ENCODE measurements at places on chromosomes 5 and 9.

- DNase-seq = peak; percentile 77
Measured at GRCh38 chr5:67095346-67096171, 101.0 kb downstream of the CD180 start.

- no peak for DNase-seq
Measured at GRCh38 chr5:73022471-73023169, 66.8 kb downstream of the FCHO2 start.

DNA sequence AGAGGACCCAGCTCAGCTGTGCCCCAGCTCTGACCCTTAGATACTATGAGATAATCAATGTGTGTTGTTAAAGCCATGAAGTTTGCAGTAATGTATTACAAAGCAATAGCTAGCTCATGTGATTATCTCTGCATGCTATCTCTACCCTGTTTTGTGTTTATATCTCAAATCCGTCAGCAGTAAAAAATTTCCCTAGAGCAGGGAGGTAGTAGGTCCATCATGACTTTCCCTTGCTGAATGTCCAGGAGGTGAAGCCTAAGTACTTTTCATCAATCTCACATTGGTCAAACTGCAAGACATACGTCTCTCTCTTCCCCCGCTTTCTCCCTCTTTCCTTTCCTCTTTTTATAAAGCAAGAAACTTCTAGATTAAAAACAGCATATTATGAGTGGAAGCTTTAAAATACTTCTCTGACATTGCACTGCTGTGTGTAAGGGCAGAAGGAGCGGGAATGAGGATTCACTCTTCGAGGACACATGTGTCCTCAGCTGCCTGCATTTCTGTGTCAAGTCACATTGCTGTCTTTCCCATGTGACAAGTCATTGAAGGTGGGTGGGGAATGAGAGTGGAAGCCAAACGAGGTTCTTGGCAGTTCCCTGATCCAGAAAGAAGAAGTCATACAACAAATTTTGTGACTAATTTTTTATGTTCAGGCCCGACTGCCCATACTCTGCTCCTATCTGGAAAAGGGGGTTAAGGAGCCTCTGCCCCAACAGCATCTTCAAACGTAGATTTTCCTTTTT, 93.1 kb upstream of the RETREG1 start:
- DNase-seq = no peak

DNA sequence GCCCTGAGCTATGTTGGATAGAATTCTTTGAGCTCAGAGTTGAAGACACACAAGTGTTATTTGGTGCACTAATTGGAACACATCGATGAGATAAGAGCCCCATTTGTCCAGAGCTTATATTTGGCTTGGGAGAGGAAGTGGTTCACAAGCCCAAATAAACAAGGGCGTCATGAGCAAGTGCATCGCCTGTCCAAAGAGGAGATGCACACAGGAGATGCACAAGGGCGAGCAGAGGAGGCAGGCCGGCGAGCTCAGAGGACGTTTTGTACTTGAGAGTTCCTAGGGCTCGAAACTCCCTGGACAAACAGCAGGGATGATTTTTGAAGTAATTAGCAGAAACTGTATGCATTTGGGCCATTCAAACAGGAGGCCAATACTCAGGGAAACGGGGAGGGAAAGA, 212.8 kb upstream of the IRX1 start:
- DNase-seq = no peak

DNA sequence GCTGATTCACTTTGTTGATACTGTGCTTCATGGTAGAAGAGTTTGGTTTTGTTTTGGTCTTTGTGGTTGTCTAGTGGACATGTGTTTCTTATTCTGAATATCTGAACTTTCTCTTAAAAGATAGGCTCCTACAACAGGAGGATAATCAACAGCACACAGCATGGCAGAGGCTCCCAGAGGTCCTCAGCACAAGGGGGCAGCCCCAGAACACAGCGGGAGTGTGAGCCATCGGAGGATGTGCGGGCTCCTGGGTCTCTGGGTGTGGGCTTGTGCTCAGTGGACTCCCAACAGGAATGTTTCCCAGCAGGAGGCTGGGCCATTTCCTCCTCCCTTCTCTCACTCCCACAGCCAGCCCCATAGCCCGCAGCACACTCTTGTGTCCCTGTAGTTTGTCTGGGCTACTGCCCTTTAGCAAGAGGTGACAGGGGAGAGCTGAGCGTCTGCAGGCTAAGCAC, 164.3 kb upstream of the OTULINL start:
- DNase-seq = peak; percentile 66

DNA sequence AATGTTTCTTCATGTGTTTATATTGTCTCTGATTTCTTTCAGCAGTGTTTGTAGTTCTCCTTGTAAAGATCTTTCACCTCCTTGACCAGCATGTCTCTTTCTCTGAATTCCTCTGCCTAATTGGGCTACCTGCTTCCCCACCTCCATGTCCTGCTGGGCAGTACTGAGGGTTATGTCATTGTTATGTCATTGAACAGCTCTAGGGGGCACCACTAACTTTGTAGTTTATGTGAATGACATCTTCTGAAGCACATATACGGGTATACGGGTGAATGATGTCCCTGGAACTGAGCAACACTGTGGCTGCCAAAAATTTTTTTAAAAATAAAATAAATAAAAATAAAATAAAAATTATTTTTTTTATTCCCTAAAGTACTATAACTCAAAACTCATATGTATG, 16.9 kb upstream of the SNCAIP start:
- DNase-seq = no peak

GRCh38 chr9:90447773-90448172, 194.9 kb downstream of the DIRAS2 start:
- DNase-seq = no peak

- DNase-seq = no peak
Measured at GRCh38 chr9:134679616-134680392, 38.2 kb downstream of the COL5A1 start.

- no peak for DNase-seq
Measured at GRCh38 chr9:124742940-124743339, 28.2 kb downstream of the NR6A1 start.

DNA sequence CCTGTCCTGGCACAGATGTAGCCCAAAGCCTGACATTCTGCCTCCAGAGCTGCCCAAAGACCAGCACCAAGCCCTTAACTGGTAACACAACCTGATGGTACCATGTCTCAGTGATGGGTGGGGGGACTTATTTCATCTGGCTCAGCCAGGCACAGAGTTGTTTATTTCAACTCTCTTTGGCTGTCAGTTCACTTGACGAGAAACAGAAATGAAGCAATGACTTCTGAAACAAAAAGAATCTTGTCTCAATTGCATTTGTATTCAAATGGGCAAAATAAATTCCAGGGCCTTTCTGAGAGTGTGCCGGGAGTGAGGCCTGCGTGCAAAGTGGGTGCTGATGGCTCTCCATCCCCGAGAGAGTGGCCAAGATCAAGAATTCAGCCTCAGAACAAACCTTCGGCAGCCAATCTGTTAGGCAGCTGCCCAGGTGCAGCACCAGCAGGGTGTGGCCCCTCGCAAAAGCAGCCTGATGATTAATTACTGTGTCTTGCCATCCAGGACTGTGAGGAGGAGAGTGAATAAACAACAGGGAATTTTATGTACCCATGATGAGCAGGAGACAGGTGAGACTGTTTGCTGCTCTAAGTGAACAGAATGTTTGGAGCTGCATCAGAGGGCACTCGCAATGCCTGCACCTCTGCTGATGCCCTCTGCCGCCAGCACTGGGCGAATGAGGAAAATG, 238.0 kb downstream of the HSPA4 start:
- DNase-seq = no peak

DNA sequence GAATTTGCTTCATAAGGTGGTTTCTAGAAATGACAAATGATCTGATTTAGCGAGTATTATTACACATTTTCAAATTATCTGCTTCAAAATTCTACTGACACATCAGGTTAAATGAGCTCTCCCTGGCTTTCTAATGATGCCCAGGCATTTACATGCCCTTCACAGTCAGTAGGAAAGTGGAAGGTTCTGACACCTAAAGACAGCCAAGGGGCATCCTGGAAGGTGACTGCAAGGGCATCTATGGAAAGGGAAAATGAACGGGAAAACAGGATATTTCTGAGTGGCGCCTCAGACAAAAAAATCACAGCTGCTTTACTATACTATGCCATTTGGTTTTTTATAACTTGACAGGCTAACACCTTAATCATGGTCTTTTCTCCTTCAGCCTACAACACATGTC, 31.0 kb downstream of the ANKH start:
- DNase-seq = no peak

GRCh38 chr5:135272311-135272805, 126.7 kb downstream of the MACROH2A1 start:
- no peak for DNase-seq

DNA sequence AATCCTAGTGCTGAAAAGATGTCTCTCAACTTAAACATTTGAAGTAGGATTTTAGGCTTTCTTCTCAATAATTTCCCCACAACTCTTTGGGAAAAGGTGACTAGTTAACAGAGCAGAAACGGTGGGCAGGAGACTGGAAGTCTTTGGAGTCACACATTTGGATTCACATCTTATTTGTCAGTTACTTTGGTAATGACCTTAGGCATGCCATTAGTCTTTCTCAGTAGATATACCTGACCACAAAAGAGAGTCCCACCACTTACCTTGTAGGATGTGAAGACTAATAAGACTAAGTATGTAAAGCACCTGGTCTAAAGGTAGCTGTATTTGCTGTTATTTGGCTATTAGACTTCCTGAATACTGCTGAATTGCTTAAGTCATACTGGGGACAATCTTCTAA, 35.4 kb downstream of the DAP start:
- DNase-seq = no peak

DNA sequence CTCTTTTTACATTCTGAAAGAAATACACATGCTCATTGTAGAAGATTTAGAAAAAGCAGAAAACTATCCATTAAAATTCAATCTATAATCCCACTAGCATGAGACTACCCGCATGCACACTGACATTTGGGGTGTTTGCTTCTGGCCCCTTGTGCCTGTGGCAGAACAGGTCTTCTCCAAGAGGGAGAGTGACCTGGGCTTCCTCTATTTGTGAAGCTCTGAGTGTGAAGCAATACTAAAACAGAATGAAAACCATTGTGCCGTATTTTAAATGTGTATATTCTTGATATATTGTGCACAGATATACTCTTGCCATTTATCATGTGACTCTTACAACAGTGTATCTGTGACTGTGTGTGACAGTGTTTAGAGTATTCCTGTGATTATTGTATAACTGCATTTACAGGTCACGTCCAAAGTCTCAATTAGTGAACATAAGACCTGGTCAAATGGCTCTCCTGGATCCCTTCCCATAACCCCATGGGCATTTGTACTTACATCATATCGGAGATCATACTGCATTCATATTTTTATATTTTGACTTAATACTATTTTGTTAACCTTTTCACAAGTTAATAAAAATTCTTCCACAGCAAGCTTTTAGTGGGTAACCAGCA, 14.7 kb upstream of the CPEB4 start:
- DNase-seq = no peak

DNA sequence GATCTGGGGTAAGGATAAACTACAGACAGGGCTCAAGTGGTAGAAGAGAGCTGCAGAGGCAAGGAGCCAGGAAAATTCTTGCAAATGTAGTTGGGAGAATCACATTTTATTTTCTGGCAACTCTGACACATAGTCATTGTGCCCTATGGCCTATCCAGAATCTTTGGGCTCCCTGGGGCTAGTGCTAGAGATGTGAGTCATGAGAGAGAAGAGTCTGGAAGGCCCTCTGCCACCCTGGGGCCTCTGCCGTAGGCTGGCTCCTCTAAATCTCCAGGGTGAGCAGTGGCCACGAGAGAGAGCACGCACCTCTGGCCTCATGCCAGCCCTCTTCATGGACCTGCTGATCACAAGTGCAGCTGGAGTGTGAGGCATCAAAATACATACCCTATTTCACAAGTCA, 74.3 kb upstream of the SSBP2 start:
- DNase-seq = peak; percentile 63

- DNase-seq = peak; percentile 33
Measured at GRCh38 chr9:22446950-22447617, 460 bp downstream of the DMRTA1 start.

GRCh38 chr5:73883646-73884045, 257.6 kb downstream of the ARHGEF28 start:
- DNase-seq = peak; percentile 53

GRCh38 chr5:148834689-148835088, 8.3 kb downstream of the ADRB2 start:
- DNase-seq = no peak

- peak; percentile 90 for DNase-seq
Measured at GRCh38 chr5:58410441-58410840, 49.4 kb downstream of the PLK2 start.

- DNase-seq = no peak
Measured at GRCh38 chr9:98673681-98674080, 35.1 kb downstream of the GABBR2 start.

- peak; percentile 20 for DNase-seq
Measured at GRCh38 chr5:32071351-32071944, 102.7 kb downstream of the GOLPH3 start.

DNA sequence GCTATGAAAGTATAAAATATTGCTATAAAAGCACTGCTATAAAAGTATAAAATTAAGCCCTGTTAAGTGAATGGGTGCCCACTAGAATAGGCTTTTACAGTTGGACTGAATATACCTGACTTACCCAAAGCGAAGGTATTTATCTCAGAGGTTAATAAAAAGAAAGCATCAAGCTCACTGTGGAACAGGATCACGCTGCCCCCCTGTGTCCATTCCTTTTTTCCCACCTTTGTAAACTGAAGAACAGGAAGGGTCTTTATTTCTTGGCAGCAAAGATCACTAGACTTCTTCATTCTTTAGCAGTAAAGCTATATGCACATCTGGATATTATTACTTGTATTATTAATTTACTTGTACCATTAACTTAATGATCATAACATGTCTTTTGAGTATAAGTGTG, 22.1 kb upstream of the PLPP6 start:
- peak; percentile 42 for DNase-seq

GRCh38 chr5:132388244-132389050, 18.9 kb downstream of the SLC22A5 start:
- DNase-seq = peak; percentile 43

- DNase-seq = no peak
Measured at GRCh38 chr5:134656690-134657089, 8.1 kb downstream of the SEC24A start.

GRCh38 chr9:2924380-2924768, 80.5 kb upstream of the PUM3 start:
- DNase-seq = no peak

GRCh38 chr9:69605406-69605805, 66.8 kb downstream of the APBA1 start:
- no peak for DNase-seq

DNA sequence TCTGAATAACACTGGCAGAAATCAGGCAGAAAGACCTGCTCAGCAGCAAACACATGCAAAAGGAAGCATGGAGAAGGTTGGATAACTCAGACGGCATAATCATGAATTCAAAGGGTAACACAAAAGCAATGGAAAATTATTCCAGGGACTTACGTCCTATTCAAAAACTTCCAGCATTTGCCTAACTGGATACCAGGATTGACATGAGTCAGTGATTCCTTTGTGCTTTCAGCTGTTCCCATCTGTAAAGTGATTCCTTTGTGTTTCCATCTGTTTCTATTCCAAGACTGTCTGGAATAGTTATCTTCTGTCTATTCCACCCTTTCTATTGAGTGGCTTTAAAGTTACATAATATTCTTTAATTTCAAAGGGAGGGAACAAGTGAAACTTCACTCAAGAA, 1361.7 kb upstream of the CDH9 start:
- no peak for DNase-seq
